NCI-H1694 (cell line): ENCODE measurements at places on chromosomes 1 and 21.

DNA sequence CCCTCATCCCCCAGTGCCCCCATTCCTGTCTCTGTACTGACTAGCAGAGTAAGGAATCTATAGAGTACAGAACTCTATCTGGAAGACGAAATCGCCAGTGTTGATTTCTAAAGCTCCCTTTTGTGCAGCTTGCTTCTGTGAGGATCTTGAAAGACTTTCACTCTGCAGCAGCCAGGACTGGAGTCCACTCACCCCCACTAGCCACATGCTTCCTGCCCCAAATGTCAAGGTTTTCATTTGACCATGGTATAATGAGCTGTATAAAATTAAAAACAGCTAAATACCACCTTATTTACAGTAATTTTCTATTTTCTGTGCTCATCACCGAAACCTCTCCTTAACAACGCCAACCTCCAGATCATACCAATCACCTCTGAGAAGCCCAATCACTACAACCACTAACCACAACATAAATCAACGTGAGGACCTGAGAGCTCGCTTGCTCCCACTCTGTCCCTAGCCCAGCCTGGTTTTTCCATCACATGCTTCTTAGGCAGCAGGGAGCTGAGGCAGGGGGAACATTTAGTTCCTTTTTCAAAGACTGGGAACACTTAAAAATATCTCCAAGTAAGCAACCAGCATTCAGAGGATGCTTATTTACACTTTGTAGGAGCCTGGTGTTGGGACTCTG lies 56.1 kb upstream of the IRF2BP2 start:
- no peak for DNase-seq

DNA sequence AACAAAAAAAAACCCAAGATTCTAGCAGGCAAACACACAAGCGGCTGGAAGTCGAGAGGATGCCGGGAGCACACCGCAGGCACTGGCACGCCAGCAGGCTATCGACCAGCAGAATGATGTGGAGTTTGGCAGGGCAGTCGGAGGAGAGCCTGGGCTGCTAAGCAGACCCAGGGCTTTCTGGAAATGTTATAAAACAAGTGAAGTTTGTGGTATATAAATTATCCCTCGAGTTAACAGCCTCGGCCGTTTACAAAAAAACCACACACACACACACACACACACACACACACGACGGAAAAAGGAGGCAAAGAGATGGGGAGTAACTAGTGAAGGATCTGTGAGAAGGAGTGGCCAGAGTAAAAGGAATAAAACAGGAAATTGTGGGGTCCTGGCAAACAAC lies 87.2 kb upstream of the IVNS1ABP start:
- DNase-seq, result no peak

DNA sequence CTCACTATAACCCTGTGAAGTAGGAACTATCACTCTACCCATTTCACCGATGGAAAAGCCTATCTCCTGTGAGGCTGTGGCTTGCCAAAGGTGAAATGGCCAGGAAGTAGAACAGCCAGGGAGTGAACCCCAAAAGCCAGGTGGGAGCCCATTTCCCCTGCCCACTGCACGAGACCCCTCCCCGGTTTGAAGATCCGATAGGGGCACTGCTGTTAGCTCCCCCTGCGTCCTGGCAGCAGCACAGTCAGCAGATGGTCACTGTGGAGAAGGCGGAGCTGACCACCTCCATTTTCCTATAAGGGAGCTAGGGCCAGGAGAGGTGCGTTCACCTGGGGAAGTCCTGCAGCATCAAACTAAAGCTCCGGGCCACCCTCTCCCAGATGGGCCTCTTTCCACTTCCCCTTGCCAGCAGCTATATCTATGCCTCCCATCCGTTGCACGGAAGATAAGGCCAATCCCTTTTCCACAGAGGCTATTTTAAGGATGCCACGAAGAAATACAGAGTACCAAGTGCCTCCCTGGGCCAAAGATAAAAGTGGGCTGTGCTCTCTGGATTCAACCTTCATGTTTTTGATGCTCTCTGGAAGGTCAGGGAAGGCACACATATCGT lies 7.8 kb downstream of the ERG start:
- no peak for DNase-seq

- DNase-seq, result no peak
Observed at GRCh38 chr1:242788771-242789170, 264.3 kb upstream of the PLD5 start.

- no peak for DNase-seq
Observed at GRCh38 chr1:172622541-172622940, 36.4 kb upstream of the FASLG start.

DNA sequence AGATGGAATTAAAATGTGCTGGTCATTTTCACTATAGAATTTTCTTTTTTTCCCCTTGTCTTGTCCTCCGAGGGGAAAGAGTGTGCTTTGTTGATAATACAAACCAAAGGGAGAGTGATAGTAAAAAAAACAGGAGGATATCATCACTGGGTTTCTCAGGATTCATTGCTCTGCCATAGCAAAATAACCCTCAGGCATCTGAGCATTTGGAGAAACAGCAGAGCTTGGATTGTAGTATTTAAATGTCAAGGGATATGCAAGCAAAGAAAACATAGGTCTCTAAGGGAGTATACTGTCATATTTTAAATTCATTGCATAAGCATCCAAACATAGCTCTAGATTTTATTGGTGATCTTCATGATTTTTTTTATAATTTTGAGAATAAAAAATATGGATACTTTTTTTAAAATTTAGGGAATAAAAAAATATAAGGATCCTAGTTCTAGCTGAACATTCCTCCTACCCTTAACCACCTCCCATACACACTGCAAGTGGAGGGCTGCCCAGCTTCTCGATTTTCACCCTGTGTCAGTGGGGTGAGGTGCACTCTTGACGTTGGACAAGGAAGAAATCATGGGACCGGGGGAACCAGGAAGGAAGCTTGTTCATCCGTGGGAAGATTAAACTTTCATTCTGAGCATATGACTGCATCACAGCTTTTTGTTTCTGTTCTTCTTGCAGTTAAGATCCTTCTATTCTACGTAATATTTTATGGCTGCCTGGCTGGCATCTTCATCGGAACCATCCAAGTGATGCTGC lies 4.4 kb downstream of the ATP1B1 start:
- no peak for DNase-seq

DNA sequence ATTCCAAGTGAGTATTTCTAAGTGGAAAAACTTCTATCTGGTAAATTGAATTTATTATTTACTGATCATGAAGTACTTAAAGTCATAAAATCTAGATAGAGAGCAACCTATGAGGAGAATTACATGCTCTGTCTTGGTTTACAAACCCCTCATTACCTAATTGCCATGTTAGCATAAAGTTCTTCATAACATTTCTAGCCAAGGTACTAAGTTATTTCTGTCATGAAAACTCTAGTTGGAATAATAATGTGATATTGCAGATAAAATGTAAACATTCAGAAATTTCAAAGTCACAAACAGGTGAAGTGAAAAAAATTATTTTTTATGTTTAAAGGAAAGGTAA lies 228.6 kb downstream of the TTLL7 start:
- DNase-seq, result no peak

- no peak for DNase-seq
Observed at GRCh38 chr21:17201741-17202260, 311.0 kb upstream of the CXADR start.

DNA sequence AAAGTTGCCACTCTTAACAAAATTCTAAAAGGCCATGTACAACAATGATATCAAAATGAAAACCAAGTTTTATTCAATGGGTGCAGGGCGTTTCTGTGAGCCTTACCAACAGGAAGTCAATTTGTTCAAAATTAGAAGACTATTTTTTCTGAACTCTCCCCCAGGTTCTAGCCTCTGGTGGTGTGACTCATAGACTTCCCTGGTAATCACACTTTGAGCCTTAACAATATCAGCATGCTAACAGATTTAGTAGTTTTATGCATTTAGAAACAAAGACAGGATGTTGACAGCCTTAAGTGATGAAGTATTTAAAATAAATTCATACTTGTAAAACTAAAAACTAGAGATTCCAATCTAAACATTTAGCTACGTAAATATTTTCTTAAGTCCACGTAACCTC lies 88.4 kb downstream of the LRRC8C start:
- DNase-seq, result no peak

DNA sequence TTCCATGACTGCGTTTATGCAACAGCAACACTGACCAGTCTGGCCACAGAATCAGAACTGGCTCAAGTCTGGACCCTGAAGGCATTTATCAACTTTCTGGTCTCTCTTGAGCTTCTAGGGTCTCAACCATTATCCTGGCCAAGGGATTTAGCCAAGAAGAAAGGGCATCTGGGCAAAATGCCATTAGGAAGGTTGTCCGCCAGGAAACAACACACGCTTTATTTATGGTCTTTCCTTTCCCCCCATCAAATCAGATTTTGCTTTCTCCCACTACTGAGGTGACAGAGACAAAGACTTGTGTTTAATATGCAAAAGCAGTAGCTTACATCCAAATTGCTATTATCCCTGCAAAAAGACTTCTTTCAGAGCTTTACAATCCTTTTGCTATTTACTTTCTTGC lies 81.6 kb upstream of the PPP2R5A start:
- no peak for DNase-seq

DNA sequence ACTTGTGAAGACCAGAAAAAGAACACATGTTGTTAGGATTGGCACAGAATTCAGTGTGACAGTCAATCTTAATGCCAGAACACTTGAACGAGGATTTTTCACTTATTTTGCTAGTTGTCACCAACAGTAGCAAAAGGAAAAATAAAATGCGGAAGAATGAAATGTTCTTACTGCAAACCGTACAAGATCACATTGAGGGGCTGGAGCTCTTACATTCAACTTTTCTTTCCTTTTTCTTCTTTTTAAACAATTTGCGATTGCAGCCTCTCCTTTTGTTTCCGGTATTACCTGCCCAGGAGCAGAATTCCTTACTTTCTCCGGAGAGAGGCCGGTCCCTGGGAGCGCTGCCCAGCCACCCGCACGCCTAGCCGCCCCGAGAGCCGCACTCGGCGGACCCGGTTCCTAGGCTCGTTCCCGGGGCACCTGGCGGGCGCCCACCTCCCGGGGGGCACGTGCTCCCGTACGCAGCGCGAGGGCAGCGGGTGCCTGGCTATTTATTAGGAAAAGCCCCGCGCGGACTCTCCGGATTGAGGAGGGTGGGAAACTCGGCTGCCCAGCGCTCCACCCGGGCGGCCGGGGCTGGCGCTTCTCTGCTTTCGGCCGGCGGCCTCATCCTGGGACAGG lies 1.2 kb upstream of the CAMTA1 start:
- no peak for DNase-seq

DNA sequence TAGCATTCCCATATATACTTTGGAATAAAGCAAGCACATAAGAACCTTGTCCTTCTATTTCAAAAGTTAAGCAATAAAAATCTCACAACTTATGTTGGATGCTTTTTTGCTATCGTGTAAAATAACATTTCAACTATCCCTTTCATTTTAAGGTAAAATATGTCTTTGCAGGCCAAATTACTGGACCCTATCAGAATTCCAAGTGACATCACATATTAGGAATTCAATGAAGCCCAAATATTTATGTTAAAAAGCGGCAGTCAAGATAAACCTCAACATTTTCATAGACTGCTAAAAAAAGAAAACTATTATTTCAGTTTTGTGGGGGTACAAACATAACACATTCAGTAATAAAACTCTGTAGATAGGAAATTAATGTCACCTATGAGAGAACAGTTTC lies 252.0 kb downstream of the KCTD3 start:
- DNase-seq, result no peak

- DNase-seq, result no peak
Observed at GRCh38 chr1:54583307-54583686, 35.3 kb downstream of the ACOT11 start.

DNA sequence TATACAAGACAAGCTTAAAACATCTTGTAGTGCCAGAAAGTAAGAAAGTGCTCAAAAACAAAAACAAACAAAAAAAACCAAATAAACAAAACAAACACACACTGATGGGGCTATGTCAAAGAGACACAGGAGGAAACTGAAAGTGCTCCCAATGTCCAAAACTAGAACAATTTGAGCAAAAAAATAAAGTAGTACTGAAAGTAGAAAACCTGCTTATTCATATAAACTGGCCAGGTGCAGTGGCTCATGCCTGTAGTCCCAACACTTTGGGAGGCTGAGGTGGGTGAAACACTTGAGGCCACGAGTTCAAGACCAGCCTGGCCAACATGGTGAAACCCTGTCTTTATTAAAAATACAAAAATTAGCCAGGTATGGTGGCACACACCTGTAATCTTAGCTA lies 129.9 kb downstream of the GLUL start:
- no peak for DNase-seq

GRCh38 chr1:234477386-234478151 lies 1.4 kb downstream of the TARBP1 start:
- DNase-seq, result no peak

- no peak for DNase-seq
Observed at GRCh38 chr1:117124661-117125060, 3.1 kb upstream of the TRIM45 start.

DNA sequence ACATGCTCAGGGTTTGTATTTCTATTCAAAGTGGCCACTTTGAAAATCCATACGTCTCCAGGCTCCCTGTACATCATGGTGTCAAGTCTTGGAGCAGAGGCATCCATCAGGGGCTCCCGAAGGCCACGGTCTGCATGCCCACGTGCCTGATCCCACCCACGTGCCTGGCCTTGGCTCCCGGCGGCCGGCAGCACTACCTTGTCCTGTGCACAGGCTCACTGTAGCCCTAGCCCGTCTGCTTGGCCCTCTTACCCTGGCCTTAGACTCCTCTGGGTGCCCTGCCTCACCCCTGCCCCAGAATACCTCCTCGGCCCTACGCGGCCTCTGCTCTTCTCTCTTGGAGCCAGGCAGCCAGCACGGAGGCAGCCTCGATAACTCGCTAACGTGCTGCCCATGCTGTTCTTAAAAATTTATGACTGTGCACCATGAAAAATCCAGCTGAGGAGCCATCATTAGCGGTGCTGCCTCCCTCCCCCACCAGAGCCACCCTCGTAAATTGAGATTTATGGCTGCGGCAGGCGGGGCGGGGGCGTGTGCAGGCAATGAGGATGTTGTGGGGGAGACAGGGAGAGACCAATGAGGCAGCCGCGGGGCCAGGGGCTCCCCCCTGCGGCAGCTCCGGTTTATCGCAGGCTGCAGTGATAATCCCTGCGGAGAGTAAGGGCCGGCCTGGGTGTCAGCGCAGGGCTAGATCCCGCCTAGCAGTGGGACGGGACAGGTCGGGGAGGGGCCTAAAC lies 24.6 kb downstream of the DMAP1 start:
- no peak for DNase-seq

GRCh38 chr1:184258525-184258924 lies 128.3 kb upstream of the C1orf21 start:
- no peak for DNase-seq

GRCh38 chr1:22163564-22163963 lies 20.7 kb upstream of the WNT4 start:
- no peak for DNase-seq

DNA sequence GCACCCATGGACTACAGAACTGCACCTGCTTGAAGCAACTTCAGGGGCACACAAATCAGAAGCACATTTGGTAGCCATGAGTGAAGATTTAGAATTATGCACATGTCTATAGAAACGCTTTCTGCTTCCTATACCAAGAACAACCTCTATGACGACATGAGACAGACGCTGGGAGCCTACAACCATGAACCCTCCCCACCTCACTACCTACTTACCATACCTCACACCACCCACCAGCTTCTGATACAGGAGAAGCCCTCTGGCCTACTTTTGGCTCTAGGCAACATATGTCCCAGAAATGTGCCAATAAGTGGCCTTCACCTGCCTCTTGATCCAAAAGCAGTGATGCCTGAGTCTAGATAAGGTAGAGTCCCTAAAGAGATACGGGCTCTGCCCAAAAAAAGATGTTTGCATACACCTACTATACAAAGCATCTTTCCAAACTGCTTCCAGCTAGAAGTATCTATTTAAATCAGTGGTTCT lies 58.5 kb downstream of the SLC45A1 start:
- no peak for DNase-seq

GRCh38 chr1:205748403-205749233 lies 1.4 kb downstream of the NUCKS1 start:
- peak; percentile 54 for DNase-seq

GRCh38 chr1:153238527-153238926 lies 21.0 kb upstream of the LORICRIN start:
- DNase-seq, result no peak
